Muscle of back (tissue), 13 donors: ENCODE measurements at places on chromosomes 4 and X.

- no peak for DNase-seq
Measured at GRCh38 chr4:43411226-43411625, 518.7 kb downstream of the GRXCR1 start.

DNA sequence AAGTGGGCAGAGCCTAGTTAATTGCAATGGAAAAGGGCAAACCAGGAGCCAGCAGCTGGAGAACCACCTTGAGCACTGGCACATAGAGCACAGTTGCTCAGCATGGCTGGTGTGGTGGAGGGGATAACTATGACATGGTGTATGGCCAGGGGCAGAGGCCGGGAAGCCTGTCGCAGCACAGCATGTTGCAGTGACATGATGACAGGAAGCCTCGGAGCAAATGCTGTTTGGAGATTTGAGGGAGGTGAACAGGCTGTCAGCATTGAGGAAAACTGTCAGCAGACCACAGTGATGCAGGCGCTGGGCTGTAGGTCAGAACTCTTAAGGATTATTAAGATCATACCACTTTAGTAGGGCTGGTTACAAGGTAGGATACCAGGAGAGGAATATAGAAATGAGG, 228.7 kb downstream of the CBR4 start:
- no peak for DNase-seq

GRCh38 chrX:24153178-24153795, 3.8 kb downstream of the ZFX start:
- DNase-seq = no peak

DNA sequence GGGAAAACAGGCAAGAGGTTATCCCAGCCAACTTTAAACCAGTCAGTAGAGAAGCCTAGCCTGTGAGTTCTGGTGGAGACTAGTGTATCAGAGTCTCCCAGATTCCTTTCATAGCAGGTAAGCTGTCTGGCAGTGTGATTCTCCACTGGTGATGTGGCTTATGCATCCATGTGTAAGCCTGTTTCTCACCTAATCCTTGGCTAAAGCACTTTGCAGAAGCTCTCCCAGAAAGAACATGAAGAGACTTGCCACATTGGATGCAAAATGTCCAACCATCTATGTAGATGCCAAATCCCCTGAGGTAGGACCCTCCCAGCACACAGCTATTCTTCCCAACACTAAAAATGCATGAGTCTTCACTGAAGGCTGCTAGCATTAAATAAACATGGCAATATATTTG, 111.7 kb downstream of the CHRNA9 start:
- no peak for DNase-seq

DNA sequence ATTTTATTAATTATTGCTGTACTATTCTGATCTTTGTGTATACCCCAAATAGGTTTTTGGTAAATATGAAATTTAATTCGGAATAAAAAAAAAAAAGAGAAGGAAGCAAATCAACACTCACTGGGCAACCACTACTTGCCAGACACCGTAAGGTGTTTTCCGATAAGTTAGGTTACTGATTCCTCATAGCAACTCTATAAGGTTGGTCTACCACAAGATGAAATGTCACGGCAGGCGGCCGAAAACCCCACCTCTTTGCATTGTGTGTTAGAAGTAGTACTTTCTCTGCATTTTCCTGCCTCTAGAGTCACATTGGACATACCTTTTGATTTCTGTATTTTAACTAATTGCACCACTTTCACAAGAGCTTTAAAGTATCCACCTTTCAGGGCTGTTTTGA, 44.5 kb upstream of the RASGEF1B start:
- DNase-seq = no peak

DNA sequence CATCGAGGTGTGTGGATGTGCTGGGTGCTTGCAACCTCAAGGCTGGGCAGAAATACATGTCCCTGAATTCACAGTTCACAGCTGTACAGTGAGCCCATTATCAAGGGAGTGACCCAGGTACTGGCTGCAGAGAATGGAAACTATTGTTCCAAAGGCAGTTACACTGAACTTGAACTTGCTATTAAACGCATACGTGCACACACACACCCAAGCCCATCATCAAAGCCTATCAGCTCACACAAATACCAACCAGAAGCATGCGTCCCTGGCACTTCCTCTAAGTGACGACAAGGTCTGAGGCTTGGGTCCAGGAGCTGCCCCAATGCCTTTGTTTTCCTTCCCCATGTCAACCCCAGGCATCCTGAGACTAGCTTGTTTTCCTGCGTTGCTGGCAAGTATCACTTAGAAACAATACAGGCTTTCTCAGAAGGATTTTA, 88.6 kb downstream of the IRF2 start:
- DNase-seq = peak; percentile 60

DNA sequence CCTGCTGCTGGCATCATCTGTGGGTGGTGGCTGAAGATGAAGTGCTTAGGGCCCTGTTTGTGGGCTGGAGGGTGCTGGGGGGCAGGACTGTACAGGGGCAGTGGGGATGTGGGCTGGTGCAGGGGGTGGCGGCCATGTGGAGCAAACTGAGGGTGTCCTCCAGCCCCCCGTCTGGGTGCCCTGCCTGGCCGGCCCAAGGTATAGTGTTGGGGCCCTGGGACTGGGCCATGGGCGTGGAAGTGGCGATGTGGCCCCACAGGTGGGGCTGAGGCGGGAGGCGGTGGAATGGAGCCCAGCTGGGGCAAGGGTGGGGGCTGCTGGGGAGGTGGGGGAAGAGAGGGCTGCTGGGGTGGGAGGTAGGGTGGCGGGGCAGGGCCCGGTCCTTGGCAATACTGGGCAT, 9.5 kb upstream of the KDM5C start:
- DNase-seq = no peak

- DNase-seq = no peak
Measured at GRCh38 chr4:76498550-76498949, 63.5 kb downstream of the SHROOM3 start.

GRCh38 chrX:55908661-55909212, 191.2 kb downstream of the RRAGB start:
- DNase-seq = no peak

- no peak for DNase-seq
Measured at GRCh38 chr4:186746581-186746980, 22.9 kb upstream of the FAT1 start.

GRCh38 chr4:169205075-169205743, 65.5 kb downstream of the SH3RF1 start:
- DNase-seq = no peak

DNA sequence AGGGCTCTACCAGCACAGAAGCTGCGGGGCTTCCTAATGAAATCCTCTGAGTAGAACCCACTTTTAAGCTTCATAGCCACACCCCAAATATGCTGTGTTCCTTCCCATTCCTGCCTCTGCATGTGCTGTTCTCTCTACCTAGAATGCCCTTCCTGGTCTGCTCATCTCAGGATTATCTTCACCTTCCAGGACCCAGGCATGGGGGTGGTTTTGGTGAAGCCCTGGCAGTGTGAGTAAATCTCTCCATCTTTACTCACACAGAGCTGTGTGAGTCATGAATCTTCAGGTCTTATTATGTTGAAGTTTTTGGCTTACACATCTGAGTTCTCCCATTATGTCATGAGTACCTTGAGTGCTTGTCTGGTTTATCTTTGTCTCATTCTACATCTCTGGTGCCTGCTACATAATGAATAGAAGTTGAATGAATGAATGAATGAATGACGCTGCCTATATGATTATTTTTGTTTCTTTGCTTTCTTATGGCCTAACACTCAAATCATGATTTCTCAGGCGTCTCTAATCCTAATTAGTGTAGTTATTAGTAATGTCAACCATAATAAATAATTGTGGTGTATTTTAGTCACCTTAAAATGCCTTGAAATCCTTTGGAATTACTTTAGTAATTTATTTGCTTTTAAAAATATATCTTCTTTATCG, 41.9 kb downstream of the HADH start:
- no peak for DNase-seq

DNA sequence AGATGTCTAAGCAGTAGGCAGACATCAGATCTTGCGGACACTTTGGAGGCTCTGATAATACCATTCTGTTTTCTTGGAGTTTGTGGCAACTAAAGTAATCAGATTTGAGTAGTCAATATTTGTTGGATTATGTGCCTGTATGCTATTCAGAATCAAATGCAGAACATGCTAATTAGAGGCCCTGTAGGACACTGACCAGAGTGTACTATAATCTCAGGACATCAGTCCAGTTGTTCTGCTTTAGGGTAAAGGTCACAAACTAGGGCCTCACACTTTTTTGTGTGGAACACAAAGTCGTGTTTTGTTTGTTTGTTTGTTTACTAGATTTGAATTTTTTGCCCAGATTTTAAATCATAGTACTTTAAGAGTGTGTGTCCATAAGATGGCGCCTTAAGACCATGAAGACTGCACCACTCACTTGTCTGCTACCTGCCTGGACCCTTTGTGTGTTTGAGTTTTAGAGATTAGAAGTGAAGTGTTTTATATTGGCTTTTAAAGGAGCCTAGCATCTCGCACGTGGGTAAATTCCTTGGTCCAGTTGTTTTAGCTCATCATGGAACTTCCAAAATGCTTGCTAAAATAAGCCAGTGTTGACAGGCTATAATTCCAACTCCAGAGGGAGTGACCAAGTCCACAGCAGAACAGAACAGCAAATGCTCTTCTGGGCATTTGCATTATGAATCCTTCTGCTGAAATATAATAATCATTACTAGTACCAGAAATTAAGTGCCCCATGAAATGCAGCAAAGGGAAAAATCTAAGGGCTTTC, 34.7 kb downstream of the IL13RA1 start:
- no peak for DNase-seq

- no peak for DNase-seq
Measured at GRCh38 chrX:119602701-119603255, 3.4 kb downstream of the NKRF start.

DNA sequence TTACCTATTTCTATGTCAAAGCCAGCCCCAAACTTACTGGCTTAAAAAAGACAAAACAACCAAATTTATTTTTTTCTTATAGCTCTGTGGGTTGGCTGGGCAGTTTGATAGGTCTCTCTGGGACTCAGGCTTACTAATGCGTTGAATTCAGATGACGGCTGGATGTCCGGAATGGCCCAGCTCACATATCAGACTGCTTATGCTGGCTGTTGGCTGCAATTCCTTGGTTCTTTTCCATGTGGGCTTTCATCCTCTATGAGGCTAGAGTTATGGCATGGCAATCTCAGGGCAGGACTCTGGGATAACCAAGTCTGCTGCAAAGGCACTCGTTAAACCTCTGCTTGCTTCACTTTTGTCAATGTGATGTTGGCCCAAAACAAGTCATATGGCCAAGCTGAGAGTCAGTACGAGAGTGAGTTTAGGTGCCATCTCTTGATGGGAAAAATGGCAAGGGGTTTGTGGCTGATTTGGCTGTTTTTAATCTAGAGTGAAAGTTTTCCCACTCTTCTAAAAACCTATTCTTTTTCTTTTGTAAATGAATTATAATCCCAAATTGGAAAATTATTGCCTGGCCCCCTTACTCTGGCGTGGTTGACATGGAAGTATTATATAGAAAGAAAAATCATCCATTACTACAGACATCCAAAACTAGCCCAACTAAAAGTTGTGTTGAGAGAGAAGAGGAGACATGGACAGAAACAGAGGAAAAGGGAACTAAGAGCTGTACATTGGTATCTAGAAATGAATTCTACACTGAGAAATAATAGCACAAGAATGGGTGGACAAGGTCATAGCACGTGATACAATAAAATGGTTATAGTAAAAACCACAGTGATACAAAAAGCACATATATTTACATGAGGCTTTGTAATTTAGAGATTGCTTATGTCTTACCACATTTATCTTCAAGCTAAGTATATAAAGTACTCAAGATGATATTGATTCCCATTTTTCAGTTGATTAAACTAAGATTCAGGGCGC, 6.6 kb downstream of the PRIMPOL start:
- DNase-seq = peak; percentile 44

DNA sequence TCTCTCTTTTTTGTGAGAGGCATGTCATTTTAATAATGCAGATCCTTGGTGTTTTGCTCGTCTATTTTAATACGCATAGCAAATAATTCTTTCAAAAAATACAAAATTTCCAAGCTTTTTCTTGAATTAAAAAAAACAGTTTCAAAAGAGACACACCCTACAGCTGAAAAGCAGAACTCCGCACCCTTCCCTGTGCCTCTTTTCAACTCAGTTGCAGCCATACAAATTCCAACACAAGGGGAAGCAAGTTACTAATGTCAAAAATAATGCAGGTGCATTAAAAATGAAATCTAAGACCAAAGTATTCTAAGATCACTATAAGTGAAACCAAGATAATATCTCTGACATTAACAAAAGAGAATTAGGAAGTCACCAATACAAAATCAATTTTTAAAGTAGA, 66.6 kb downstream of the NR3C2 start:
- no peak for DNase-seq

DNA sequence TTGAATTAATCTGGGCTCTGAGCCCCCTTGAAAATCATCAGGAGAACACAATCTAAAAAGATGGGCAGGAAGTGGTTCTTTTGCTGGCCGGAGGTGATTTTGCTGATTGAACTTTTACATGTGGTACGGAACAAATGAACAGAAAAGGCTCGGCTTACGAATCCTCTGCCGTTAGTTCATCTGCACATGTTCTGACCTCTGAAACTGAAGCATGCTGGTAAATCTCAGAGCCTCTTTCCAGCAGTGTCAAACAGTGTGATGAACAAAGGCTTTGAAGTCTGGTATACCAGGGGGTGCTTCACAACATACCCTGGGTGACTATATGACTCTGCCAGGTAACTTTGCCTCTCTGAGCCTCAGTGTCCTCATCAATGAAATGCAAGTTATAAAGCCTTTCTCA, 194.2 kb upstream of the C1QTNF7 start:
- DNase-seq = no peak

- no peak for DNase-seq
Measured at GRCh38 chrX:81489987-81490386, 288.1 kb downstream of the SH3BGRL start.

DNA sequence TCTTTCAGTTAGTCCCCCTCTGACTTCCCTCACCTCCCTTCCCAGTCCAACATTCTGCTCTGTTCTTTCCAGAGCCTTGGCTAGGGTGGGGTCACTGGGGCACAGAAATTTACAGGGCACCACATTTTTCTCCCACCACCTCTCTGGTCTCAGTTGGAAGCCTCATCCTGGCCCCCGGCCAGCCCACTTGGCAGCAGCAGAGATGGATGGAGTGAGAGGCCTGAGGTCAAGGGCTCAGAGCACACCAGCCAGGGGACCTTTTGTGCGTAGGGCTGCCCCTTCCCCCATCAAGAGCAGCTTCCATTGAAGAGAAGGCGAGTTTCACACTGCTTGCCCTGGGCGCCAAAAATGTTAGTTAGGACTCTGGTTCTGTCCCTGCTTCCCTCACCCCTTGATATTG, 230.9 kb downstream of the SOX3 start:
- DNase-seq = no peak

DNA sequence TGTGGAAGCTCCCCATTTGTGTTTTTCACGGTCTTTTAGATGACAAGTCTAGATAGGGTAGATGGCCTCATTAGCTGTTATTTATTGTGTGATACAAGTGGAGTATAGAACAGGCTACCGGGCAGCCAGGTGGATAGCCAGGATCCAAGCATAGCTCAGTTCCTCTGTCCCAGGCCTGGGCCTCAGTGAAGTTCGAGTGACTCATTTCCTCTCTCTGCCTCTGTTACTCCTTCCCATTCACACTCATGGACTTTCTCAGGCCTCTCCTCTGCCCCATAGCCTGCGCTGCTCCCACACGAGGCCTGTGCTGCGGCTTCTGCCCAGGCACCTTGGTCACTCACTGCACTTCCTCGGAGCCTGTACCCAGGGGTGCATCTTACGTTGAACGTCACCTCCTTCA, 54.5 kb downstream of the TENM3 start:
- no peak for DNase-seq

GRCh38 chr4:68905939-68906779, 45.4 kb downstream of the UGT2A3 start:
- peak; percentile 15 for DNase-seq

- no peak for DNase-seq
Measured at GRCh38 chr4:150358691-150359090, 223.3 kb upstream of the MAB21L2 start.

GRCh38 chrX:81229901-81230300, 28.0 kb downstream of the SH3BGRL start:
- DNase-seq = no peak
